H1 (cell line): ENCODE measurements at places on chromosomes 11 and 22.

- DNase-seq: no peak
Observed at GRCh38 chr11:131204765-131205380, 165.5 kb upstream of the NTM start.

DNA sequence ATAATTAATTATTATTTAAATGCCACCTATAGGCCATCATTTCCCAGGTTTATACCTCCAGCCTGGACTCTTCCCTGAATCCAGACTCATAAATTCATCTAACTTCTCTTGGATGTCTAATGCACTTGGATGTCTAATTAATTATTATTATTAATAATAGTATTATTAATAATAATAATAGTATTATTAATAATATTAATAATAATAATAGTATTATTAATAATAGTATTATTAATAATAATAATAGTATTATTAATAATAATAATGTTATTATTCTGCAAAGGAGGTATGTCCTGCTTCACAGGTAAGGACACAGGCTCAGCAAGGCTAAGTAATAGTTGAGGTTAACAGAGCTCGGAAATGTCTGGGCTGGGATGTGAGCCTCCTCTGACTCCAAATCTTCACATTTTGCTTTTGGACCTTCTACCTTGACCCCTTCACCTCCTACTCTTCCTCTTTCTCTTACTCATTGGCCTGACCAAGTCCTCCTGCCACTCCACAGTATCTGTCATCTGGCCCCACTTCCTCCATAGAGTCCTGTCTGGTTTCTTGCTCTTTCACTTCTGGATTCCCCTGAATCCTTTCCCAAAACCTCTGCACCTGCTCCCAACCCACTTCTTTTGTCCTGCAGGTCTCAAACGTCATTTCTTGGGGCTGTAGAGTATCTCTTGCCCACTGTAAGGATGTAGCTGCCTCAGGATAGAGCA, 8.0 kb downstream of the RIBC2 start:
- peak; percentile 32 for DNase-seq

- DNase-seq: no peak
Observed at GRCh38 chr11:70220136-70220535, 17.0 kb downstream of the FADD start.

- no peak for DNase-seq
Observed at GRCh38 chr22:23608583-23608982, 23.5 kb downstream of the DRICH1 start.

DNA sequence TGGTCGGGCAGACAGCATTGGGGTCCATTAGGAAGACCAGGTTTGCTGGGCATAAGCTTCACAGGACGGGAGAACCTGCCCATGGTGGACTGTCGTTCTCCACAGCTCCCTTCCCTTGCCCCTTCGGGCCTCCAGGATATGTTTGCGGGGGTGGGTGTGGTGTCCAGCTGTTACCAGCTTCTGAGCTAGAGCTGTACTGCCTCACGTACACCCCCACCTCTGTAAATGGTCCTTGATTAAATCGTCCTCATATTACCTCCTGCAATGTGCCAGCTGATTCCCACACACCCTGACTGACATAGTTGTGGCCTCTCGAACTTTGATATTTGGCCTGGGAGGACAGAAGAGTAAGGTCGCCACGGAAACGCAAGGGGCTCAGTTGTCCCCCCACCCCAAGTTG, 16.2 kb upstream of the BCR start:
- no peak for DNase-seq

DNA sequence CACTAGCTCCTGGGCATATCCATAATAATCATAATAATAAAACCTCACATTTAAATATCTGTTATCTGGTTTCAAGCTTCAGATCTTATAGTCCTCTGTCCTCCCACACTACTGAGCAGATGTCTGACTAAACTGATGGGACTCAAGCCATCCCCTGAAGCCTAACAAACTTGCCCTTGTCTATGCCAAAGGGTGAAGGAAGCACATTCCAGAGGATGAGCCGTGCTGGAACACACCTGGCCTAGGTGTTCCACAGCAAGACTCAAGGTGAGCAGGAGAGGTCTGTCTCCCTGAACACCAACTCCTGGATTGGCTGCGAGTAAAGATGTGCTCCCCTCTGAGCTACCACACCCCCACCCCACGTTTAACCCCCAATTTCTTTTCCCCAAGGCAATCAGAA, 14.7 kb downstream of the SCUBE2 start:
- DNase-seq: peak; percentile 33

DNA sequence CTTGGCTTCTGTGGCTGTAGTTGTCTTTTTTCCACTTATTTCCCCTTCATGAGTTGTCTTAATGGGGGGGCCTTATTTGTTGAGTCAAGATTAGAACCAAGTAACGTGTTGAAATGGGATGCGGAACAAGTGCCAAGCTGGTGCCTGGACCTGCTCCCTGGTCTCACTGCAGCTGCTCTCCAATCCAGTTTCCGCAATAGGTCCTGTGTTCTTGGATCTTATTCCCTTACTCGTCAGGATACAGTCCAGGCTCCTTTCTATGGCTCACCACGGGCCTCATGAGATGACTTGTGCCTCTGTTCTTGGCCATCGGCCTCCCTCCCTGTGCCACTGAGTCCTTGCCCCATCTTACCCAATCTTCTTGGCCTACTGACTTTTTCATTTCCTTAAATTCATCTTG, 159.6 kb upstream of the CADM1 start:
- no peak for DNase-seq

- DNase-seq: no peak
Observed at GRCh38 chr22:23305321-23305910, 125.1 kb downstream of the BCR start.

DNA sequence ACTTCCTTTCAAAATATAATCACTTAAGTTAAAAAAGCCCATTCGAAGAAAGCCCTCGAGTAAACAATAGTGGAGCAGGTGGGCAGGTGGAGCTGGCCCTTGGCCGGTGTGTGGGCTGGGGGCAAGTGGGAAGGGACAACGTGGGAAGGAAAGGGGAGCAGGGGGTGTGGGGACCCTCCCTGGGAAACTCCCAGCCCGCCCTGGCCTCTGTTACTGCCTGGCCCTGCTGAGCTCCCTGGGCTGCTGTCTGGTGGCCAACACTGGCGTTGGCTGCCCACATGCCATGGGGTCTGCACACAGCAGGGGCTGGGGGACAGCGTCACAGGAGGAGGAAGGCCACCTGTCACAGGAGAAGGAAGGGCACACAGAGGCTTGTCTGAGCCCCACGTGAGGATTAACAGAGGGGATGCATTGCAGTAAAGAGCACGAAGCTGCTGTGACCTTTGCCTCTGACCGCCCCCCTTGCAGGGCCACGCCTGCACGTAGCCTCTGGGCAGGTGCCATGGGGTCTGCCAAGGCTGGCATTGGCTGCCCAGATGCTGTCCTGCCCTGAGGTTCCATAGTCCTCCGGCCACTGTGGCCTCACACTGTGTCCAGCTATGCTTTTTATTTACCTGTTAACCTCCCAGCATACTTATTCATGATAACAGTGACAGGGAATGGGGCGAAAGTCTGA, 36.2 kb upstream of the CCDC188 start:
- DNase-seq: no peak

- DNase-seq: no peak
Observed at GRCh38 chr11:61283613-61284012, 11.5 kb downstream of the VWCE start.

GRCh38 chr11:45089676-45090499, 56.6 kb upstream of the PRDM11 start:
- DNase-seq: no peak

DNA sequence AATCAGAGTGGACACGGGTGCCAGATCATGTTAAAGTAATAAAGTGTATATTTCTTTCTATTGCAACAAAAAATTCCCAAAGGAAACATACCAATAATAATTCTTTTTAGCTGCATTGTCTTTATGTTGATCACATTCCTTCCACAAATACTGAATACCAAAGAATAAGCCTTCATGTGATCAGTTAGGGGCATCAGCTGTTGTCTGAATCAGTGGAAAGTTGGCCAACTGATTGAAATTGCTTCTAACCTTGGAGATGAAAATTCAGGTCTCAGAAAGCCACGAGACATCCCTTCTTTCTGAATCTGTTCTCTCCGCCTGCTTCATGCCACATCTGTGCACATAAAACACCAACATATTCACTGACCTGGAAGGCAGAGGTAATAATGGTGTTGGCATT, 785.2 kb downstream of the KCNA4 start:
- no peak for DNase-seq

DNA sequence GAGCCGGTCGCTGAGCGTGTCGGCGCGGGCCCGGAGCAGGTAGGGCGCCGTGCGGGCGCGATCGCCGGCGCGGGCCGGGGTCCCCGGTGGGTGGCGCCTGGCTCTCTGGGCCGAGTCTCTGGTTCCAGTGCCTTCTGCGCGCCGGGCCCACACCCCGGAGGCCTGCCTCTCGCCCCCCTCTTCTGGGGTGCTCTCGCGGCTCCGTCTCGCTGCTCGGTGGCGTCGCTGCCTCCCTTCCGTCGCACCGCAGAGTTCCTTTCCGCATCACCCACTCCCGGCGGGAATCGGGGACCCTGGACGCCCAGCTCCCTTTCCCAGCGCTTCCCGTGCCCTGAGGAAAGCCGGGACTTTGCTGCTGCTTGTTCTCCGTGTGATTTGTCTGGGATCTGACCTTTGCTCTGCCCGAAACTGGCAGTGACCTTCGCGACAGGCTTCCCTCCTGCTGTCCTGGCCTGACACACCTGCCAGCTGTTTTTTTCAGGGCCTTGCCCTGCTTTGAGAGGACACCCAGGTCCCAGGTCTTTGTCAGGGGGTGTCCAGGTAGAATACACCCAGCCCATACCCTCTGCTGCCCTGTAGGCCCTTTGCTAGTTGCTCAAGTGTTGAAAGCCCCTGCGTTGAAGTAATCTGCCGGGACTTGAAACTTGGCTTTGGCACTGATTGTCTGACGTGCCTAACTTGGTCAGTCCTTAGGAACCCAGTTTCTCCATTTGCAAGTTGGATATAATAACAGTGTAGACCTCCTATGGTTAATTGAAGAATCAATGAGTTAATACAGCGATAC, 711 bp downstream of the FDX1 start:
- no peak for DNase-seq

- no peak for DNase-seq
Observed at GRCh38 chr11:123384116-123384515, 46.0 kb upstream of the GRAMD1B start.

- DNase-seq: no peak
Observed at GRCh38 chr11:108819957-108820356, 155.1 kb downstream of the DDX10 start.

DNA sequence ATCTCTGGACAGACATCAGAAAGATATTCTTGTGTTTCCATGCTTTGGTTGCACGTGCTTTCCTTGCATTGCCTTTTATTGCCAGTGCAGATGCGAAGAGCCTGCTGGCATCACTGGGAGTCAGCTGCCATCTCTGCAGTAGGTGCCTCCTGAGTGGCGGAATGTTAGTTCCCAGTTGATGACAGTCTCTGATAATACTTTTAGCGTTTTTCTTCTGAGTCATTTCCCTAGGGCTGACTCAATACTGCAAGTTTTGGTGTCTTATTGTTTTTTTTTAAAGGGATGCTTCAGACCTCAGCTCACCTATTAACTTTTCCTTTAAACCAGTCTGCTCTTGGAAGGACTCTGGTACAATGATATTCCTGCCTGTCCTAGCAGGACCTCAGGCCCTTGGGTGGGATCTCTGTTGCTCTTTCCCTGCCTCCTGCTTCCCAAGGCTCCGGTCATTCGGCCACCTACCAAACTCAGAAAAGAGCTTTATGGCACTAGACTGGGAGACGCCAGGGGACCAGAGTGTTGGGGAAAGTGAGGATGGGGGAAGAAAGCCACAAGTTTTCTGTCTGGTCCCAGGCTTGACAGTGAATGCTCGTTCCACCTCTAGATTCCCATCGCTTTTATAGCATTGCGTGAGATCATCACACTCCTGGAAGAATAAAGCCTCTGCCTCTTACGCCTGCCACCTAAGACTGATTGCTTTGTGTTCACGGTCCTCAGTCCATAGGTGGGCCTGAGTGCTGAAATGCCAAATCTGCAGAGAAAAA, 308.7 kb downstream of the DDX10 start:
- no peak for DNase-seq

DNA sequence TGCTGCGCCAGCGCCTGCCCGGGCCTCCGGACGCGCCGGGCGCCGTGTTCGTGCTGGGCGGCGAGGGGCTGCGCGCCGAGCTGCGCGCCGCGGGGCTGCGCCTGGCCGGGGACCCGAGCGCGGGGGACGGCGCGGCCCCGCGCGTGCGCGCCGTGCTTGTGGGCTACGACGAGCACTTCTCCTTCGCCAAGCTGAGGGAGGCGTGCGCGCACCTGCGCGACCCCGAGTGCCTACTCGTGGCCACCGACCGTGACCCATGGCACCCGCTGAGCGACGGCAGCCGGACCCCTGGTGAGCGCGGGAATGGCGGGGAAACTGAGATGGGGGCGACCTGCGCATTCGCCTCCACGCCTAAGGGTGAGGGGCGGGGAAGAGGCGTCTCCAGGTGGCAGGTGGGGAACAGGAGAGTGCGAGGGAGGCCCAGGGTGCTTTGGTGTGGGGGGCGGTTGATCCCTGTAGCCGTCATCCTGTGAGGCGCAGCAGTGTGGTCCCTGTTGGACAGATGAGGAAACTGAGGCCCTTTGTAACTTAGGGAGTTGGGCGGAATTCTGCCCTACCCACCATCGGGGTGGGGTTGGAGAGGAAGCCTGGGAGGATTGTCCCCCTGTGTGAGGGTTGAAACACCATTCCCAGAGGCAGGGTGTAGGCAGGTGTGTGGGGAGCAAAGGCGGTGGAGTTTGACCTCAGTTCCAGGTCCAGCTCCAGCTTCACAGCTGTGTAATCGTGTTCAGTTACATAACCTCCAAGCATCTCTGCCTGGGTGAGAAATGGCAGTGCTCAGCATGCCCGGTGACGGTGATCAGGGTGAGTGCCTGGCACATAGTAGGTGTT, 758 bp downstream of the PDXP start:
- no peak for DNase-seq

- peak; percentile 78 for DNase-seq
Observed at GRCh38 chr22:27670701-27671412, 130.7 kb downstream of the MN1 start.

DNA sequence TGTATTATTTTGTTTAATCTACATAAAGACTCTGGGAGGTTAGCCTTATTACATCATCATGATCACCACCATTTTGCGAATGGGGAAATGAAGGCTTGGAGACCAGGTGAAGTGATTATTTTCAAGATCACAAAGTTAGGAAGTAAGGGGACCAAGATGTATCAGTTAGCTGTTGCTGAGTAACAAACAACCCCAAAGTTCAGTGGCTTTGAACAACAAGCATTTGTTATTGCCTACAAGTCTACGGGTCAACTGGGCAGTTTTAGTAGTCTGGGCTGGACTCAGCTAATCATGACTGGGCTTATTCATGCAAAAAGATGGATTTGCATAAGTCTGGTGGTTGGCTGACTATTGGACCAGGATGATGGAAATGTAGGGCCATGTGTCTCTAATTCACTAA, 389.2 kb downstream of the MIAT start:
- DNase-seq: no peak

DNA sequence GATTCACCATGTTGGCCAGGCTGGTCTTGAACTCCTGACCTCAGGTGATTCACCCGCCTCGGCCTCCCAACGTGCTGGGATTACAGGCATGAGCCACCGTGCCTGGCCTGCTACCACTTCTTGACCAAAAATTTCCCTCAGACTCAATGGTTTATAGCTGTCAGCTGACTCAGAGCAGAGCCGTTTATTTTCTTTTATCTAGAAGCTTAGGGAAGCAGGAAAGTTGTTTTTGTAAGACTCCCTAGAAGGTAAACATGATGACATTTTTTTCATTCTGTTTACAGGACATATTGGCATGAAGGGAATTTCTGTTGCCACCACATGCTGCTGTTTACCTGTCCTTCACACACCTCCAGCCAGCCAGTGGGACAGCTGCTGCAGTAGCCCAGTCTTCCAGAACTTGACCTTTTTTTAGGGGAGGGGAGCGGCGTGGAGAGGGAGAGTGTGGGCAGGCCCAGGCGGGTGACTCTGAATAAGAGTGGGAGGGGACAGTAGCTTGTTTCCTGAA, 56.1 kb upstream of the PTPRJ start:
- DNase-seq: no peak

- DNase-seq: no peak
Observed at GRCh38 chr11:128294001-128294670, 293.2 kb downstream of the ETS1 start.
